Activated T-cell treated with anti-CD3 and anti-CD28 coated beads, Interleukin-2, amount 50 U/mL, for 48 hours (primary cell): ENCODE measurements at places on chromosomes 13 and 19.

- DNase-seq, result no peak
Measured at GRCh38 chr19:8965887-8966286, 44.3 kb downstream of the MUC16 start.

DNA sequence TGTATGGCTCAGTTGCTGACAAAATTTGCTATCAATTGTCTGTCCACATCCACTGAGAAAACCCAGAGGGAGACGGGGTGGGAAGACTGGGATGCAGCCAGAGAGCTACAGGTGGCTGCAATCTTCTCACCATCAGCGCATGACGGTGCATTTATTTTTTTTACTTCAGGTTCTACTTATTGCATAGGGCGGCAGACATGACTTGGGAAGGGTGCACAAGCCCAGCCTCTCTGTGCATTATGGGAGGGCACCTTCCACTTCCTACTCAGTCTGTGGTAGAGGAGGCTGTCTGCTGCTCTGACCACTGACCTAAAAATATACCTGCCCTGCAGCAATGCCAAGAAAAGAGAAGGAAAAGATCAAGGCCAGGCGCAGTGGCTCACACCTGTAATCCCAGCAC is 73.1 kb downstream of the ABCC4 start:
- DNase-seq, result no peak

DNA sequence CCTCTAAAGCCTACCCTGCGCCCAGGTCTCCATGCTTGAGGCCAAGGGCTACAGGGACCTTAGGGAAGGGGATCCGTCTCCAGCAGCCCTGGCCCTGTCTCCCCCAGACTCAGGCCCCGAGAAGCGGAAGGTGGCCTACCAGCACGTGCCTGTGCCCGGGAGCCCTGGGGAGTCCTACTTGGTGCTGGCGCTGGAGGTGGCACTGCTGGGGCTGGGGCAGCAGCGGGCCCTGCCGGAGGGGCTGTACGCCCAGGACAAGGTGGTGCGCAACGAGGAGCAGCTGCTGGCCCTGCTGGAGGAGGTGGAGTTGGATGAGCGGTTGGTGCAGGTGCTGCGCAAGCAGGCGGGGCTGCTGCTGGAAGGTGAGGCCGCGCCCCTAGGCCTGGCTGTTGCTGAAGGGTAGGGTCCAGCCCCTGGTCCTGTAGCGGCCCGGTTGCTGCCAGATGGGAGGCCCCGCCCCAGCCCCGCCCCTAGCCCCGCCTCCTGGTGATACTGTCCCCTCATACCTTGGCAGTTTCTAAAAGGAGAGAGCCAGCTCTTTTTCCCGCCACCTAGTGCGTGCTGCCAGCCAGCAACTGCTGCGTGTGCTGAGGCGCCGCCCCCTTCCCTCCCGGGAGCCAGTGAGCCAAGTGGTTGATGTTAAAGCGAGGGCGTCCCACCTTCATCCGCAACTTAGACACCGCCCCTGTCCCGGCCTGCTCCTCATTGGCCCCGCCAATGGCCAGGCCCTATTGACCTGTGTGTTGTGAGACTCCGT is 22.6 kb downstream of the ZSWIM4 start:
- DNase-seq, result peak; percentile 69

GRCh38 chr19:6058518-6059201 is 51.6 kb downstream of the RFX2 start:
- DNase-seq, result no peak

DNA sequence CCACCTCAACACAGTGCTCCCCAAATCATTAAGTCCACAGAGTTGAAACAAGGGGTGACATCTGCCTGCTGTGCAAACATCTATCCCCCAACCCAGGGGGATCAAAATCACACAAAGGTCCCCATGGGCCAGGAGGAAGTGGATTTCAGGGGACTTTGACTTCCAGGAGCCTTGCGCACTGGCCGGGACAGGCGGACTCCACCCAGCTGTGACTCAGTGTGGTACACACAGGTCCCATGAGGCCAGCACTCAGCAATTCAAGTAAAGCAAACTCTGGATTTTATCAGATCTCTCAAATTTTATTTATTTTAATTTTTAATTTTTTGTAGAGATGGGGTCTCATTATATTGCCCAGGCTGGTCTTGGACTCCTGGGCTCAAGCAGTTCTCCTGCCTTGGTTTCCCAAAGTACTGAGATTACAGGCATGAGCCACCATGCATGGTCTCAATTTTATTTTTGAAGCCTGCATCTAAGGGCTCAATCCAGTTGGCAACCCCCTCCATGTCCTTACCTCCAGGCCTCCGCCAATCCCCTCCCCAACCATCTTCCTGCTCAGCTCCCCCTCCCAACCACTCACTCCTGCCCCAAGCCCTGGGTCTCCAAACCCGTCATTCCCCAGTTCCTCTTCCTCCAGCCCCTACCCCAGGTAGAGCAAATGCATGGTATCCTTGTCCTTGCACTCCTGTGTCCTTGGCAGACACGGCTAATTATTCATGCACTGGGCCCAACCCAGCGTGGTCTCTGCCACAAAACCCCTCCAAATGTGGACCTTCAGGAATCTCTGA is 18.2 kb downstream of the ARHGAP33 start:
- DNase-seq, result no peak

DNA sequence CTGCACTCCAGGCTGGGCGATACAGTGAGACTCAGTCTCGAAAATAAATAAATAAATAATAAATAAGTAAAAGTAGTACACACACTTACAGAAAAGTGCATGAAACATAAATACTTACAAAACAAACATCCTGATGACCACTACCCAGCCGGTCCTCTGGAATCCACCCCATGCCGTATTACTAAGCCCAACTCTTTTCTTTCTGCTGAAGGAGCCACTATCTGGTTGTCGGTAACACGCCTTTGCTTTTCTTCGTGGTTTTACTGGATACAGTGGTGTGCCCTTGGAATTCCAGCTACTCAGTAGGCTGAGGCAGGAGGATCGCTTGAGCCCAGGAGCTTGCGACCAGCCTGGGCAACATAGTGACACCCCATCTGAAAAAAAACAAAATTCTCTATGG is 39.4 kb downstream of the CELF5 start:
- DNase-seq, result no peak

- no peak for DNase-seq
Measured at GRCh38 chr19:9913237-9914000, 22.9 kb downstream of the OLFM2 start.

DNA sequence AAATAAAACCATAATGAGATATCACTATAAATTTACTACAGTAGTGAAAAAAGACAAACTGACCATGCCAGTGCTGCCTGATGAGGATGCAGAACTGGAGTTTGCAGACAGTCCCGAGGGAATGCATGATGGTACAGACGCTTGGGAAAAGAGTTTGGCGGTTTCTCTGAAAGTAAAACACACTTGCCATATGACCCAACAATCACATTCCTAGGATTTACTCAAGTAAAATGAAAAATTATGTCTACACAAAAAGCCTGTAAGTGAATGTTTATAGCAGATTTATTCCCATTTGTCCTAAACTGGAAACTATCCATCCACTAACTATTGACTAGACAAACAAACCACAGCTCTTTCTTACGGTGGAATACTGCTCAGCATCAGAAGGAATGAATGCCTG is 271.0 kb downstream of the DNAJC15 start:
- no peak for DNase-seq

- DNase-seq, result no peak
Measured at GRCh38 chr19:52020506-52020905, 7.7 kb downstream of the ZNF614 start.

GRCh38 chr13:23509781-23510543 is 60.2 kb upstream of the TNFRSF19 start:
- no peak for DNase-seq

GRCh38 chr13:73366241-73366640 is 307.4 kb downstream of the KLF5 start:
- DNase-seq, result no peak

DNA sequence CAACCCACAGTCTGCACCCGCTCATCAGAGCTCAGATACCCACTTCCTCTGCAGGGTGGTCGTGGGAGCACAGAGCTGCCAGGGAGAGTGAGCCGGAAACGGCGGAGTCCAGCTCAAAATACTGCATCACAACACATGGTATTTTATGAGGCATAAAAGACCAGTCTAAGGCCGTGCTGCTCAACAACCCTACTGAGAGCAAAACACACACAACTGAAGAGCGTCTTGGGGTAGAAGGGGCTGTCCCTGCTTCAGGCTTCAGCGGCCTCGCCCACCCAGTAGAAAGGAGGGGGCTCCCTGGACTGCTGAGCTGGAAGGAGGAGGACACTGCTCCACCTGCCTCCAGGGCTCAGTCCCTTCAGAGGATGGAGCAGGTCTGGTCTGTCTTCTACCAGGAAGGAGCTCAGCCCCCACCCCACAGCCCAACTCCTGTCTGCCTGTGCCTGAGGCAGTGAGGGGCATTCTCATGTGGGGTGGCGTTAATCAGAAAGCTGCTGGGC is 36.9 kb downstream of the NAXD start:
- no peak for DNase-seq
